WTC11 (cell line): ENCODE measurements at places on chromosomes 4 and X.

- DNase-seq, result peak; percentile 97
Measured at GRCh38 chr4:40840985-40841571, 91.3 kb downstream of the NSUN7 start.

DNA sequence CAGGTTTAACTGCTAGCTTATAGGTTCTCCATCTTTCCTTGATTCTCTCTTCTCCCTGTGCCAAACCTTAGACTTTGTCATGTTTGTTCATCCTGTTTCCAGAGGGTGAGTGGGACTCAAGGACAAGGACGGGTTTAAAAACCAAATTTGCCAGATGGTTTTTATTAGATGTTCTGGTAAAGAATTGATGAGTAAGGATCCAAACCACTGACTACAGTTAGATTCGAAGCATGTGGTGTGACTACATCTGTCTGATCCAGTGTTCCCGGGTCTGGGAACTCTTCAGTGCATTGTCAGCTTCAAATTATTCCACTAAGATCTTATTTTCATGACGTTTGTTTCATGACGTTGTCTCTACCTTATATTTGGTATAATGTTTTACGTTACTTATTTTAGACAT, 37.5 kb downstream of the MTMR1 start:
- no peak for DNase-seq

DNA sequence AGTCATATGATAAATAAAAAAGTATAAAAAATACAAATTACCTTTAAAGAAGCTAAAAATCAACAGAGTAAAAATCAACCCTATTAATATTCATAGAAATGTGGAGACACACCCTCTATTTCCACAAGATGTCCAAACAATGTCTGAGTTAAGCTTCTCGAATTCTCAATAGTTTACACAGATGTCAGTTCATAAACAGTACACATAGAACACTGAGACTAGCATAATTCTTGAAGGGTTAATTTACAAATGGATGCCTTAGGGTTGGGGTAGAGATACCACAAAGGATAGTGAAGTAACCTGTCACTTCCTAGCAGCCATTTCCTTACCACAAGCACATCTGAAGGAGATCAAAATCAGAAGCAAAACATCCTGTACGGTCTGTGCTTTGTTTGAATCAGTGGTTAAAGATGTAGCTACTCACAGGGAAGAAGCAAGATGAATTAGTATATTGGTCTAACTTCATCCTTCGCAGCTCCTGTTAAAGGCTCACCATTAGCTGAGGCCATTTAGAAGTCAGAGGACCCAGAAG, 2393.9 kb downstream of the ARAP2 start:
- DNase-seq, result no peak

- DNase-seq, result no peak
Measured at GRCh38 chr4:53556651-53557050, 34.6 kb downstream of the LNX1 start.

DNA sequence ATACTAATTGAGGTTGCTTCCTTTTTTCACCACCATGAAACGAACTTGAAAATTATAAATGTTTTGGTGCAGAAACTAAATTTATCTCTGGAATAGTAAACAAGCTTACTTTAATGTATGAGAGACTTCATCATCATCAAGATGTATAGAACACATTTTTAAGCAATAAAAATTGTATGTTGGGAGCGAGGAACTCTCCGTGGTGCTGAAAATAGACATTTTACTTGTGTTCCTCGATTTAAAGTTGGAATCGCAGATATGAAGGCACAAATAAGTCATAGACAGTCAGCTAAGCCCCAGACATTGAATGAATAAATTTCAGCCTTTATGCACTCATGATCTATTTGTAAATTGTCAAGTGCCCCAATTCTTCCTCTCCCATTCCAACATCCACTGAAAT, 310.7 kb downstream of the STK32B start:
- DNase-seq, result no peak

GRCh38 chrX:118961866-118962560, 12.4 kb upstream of the LONRF3 start:
- no peak for DNase-seq

GRCh38 chr4:70903291-70903603, 1.1 kb downstream of the MOB1B start:
- no peak for DNase-seq

GRCh38 chr4:20428436-20429160, 176.9 kb downstream of the SLIT2 start:
- DNase-seq, result no peak

- DNase-seq, result no peak
Measured at GRCh38 chr4:24195991-24196736, 306.3 kb upstream of the PPARGC1A start.

DNA sequence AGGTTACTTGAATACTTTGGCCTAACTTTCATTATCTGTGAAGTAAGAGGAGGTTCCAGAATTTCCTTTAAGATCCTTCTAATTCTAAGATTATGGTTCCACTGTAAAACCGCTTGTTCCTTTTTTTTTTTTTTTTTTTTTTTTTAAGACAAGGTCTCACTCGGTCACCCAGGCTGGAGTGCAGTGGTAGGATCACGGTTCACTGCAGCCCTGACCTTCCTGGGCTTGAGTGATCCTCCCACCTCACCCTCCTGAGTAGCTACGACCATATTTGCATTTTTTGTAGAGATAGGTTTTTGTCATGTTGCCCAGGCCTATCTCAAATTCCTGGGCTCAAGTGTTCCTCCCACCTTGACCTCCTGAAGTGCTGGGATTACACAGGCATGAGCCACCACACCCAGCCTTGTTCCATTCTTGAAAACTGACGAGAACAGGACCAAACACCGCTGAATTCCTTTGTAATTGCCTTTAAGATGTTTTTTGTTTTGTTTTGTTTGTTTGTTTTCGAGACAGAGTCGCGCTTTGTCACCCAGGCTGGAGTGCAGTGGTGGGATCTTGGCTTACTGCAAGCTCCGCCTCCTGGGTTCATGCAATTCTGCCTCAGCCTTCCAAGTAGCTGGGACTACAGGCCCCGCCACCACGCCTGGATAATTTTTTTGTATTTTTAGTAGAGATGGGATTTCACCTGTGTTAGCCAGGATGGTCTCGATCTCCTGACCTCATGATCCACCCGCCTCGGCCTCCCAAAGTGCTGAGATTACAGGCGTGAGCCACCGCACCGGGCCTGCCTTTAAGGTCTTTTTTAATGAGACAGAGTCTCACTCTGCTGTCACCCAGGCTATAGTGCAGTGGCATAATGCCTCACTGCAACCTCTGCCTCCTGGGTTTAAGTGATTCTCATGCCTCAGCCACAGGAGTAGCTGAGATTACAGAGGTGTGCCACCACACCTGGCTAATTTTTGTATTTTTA, 6.8 kb downstream of the PDS5A start:
- DNase-seq, result peak; percentile 17

DNA sequence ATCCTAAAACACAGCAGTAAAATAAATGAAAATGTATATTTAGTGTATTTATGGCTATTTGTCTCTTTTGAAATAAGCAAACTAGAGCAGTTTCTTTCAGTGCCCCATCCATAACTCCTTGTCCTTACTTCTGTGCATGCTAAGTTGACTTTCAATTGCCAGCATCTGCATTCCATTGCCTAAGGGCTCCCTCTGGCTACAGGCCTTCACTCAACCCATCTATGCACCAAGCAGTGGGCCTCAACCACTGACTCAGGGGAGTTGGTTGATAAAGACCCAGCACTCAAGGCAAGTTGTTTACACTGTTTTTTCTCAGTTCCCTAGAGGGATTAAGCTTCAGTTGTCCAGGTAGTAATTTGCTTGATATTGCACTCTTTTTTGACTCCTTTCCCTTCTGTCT, 265.7 kb downstream of the IQCM start:
- peak; percentile 40 for DNase-seq

DNA sequence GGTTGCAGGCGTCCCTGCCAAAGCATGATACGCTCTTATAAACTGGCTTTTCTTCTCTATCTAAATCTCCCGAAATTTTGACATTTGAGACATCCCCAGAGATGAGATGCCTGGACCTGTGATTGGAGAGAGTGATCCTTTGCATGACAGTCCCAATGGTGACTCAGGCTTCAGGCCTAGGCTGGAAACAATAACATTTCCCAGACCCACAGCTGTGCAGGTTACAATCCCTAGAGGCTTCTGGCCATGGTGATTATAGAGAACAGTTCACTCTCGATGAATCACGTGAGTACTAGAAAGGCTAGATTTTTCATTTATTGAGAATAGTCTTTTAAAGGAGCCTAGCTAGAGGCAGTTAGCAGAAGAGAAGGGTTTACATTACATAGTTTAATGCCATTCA, 75.9 kb downstream of the SPATA18 start:
- DNase-seq, result no peak

DNA sequence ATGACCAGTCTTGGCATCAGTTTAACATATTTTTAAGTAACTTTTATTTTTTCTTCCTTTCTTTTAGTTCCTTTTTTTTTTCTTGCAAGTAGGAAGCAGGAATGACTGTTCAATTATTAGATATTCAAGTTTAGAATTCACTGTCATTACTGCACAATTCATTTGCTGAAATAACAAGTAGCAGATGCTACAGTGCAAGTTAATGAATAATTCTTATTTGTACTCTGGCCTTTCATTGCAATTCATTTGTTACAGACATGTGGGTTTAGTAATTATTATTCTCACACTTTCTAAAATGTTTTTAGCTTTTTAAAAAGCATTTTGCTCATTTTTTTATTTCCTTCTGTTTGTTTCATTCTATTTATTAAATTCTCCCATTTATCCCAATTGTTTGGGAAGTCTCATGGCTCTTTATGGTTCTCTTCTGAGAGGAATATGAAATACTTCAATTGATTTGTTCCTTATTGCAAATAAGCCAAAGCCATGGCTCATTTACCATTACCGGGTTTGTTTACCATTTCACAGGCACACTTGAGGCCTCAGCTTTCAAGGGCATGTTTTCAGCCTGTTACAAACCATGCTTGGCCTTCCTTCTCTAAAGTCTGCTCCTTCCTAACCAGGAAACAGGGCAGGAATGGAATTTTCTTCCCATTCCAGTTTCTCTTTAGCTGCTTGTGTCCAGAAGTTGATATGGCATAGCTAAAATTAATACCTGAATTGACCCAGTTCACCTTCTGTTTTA, 4.6 kb upstream of the DCAF4L1 start:
- DNase-seq, result no peak

- no peak for DNase-seq
Measured at GRCh38 chr4:41532336-41532735, 5.6 kb upstream of the LIMCH1 start.

- peak; percentile 47 for DNase-seq
Measured at GRCh38 chr4:48578132-48578968, 88.3 kb downstream of the ZAR1 start.

- no peak for DNase-seq
Measured at GRCh38 chr4:85761803-85762528, 287.0 kb downstream of the ARHGAP24 start.

DNA sequence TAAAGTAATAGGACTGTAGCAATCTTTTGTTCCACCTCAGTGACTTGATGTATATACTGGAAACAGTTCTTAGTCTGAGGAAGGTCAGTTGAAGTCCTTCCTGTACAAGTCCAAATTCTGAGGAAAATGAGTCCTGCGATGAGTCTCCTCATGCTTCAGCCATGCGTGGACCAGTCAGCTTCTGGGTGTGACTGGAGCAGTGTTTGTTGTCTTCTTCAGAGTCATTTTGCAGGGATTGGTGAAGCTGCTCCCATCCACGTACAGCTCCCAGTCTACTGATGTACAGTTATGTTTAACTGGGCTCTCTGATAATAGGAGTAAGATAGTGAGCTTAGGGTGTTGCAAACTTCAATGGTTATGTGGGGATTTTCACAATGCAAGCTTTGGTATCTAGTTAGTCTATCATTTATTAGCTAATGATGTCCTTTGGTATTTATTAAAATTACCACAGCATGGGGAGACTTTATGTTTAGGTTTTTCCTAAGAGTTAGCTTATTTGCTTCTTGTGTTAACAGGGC, 3.4 kb downstream of the UGT2B17 start:
- no peak for DNase-seq

- no peak for DNase-seq
Measured at GRCh38 chr4:132839070-132839469, 310.0 kb upstream of the PCDH10 start.

GRCh38 chr4:1045193-1045594, 33.8 kb downstream of the FGFRL1 start:
- DNase-seq, result no peak

- no peak for DNase-seq
Measured at GRCh38 chr4:37615059-37615719, 71.0 kb downstream of the RELL1 start.

- DNase-seq, result peak; percentile 24
Measured at GRCh38 chrX:139691843-139692505, 16.0 kb downstream of the MCF2 start.

DNA sequence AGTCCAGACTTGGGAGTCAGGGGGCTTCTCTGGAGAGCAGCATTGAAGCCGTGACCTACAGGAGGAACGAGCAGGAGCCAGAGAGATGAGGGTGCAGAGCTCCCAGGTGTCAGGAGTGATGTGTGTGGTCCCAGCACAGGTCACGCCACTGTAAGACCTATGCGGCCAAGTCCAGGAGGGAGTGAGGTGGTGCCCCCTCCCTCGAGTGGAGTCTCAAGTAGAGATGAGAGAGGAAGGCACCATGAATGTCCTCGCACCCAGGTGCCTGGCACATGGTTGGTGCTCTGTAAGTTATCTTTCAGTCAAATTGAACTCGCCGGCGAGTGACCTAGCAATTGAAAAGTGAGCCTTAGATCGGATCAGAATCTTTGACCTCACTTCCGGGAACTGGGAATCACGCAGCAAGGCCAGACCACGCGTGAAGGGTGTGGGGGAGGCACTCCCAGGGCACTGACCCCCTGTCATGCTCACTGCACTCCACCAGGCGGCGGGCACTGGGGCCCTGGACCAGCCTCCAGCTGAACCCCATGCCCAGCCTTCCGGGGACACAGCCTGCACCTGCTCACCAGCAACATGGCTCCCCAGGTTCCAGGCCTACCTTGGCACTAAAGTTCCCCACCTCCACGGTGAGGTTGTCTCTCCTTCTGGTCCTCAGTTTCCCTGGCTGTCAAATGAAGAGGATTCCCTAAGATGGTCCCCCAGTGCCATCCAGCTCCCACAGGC, 127.4 kb downstream of the HMX1 start:
- peak; percentile 38 for DNase-seq
